ENCODE measurements at places on chromosomes 3 and 15.

DNA sequence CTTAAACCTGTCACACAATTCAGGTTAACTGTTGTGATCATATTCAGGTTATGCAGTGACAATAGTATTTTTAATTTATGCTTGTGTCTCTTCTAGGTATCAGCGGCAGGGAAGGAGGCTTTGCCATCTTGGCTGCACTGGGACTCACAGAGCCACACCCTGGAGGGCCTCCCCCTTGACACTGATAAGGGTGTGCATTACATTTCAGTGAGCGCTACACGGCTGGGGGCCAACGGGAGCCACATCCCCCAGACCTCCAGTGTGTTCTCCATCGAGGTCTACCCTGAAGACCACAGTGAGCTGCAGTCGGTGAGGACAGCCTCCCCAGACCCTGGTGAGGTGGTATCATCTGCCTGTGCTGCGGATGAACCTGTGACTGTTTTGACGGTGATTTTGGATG, 23.6 kb upstream of the BSN start:
- no peak for DNase-seq

DNA sequence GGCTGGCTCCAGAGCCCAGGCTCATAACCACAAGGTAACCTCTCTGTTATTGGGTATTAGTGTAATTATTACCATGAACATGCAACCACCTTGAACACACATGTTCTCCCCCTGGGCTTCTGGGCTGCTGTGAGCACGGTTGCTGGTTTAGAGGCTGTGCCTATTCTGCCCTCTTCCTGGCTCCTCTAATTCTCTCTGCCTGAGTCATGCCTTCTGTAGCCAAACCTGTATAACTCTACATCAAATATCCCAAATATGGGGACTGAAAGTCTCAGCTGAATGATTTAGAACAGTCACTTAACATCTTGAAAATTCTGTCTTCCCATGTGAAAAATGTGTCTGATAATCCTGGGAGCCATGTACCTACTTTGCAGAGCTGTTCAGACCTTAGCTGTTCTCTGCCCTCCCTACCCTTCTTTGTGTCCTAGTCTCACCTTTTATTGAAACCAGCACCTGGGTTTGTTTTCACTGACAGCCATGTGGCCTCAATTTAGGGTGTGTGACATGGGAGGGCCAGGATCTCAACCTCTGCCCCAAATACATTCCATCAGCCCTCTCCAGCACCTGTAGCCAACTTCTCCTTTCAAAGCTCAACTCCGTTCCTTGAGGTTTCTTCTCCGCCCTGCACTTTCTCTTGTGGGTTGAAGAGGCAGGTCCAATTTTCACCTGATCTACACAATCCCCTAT, 60.7 kb downstream of the PDZRN3 start:
- no peak for DNase-seq

DNA sequence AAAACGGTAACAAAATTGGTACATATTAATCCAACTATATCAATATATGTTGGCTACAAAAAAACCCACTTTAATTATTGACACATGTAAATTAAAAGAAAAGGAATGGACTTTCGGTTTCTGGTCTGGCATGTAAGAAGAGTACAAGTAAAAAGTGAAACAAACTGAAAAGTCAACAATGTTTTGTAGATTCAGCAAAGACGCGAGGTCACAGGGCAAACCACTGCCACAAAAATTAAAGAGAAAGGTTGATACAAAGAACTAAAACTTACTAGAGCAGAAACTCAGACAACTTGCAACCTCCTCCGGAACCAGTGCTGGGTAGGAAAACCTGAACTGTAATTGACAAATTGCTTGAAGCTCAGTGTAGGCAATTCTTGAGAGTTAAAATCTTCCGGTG, 110.6 kb upstream of the ARPP21 start:
- no peak for DNase-seq

GRCh38 chr15:79194386-79194785, 88.1 kb upstream of the ANKRD34C start:
- no peak for DNase-seq

- DNase-seq: no peak
Observed at GRCh38 chr15:70169147-70169546, 71.4 kb upstream of the TLE3 start.

GRCh38 chr3:30353711-30354467, 252.5 kb upstream of the TGFBR2 start:
- DNase-seq: peak; percentile 56

- DNase-seq: no peak
Observed at GRCh38 chr15:97817276-97817890, 143.1 kb upstream of the ARRDC4 start.

GRCh38 chr15:65404186-65404872, 18.4 kb downstream of the IGDCC4 start:
- no peak for DNase-seq

GRCh38 chr3:52983336-52983807, 62.5 kb downstream of the SFMBT1 start:
- DNase-seq: peak; percentile 81

GRCh38 chr3:16838561-16838960, 46.2 kb upstream of the PLCL2 start:
- DNase-seq: no peak

DNA sequence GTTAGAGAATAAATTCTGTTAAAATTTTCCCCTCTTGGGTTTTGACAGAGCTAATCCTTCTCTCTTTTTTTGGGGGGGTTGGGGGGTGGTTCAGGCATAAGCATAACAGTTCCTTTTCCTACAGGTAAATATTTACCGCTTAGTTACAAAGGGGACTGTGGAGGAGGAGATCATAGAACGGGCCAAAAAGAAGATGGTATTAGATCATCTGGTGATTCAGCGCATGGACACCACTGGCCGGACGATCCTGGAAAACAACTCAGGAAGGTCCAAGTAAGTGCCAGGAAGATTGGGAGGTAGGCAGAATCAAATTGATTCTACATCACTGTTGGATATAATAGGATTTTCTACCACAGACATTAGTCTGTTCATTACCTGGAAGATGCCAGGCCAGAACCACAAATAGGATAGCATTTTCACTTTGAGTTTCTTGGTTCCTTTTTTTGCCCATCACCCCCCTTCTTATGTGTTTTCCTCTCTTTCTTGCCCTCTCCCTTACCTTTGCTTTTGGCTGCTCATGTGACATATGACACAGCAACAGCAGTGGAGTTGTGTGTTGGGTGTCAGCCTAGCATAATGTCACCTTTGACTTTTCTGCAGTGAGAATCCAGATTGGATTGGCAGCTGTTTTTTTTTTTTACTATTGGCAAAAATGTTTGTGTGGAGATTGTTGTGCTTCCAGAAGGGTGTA, 79.0 kb downstream of the CHD2 start:
- DNase-seq: peak; percentile 18

GRCh38 chr15:68364028-68364659, 67.8 kb downstream of the ITGA11 start:
- DNase-seq: no peak

DNA sequence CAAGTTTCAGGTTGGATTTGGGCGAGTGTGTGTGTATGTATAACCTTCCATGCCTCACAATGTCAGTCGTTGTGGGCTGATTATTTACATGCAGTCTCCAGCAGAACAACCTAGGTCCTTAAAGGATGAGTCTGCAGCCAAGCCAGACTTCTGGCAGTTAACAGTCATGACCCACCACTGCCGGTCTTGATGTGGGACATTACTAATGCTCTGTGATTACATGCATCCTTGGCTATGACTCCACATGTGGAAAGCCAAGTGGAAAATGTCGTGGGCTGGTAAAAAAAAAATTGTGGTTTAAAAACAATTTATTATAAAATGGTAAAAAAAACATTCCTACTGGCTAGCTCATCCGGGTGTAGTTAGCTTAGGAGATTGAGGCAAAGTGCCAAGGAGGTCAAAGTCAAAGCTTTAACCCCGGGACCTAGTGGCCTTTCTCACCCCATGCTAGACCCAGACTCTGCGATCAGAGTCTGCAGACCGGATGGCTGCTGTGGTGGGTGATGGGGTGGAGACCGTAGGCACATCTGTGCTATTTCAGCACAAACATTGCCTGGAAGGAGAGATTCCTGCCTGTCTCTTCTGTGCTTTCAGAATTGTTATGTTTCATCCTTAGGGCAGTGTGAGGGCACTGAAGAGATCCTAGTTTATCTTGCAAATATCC, 6.8 kb downstream of the RARRES1 start:
- no peak for DNase-seq

DNA sequence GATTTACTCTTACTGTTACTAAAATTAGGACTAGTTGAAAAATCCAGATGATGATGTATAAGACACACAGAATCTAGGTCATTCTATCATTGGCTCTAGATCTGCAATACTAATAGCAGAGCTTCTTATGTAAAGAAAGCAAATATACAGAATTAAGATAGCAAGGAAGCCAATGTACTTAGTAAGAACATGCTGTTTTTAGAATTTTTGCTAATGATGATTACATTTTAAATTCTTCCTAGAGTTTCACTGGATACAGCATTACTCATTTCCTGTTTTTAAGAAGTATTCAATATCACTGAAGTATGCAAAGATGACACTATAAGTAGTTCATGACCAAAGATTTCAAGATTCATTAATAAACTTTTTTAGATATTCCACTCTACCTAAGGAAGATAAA, 60.7 kb downstream of the CFAP20DC start:
- no peak for DNase-seq

DNA sequence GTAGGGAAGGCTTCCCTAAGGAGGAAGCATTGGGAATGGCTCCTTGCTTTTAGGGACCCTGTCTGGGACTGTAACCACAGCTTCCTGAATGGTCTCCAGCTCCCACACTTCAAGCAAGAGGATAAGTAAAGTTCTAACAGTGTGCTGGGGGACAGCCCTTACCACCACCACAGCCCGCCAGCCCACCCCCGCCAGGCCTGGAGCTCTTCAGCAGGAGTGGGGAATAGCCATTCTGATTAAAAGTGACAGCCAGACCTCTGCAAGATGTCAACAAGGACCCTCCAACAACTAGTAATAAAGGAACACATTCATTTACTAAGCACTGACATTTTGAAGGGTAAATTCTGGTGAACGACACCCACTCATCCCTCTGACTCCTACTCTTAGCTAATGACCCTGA, 49.4 kb downstream of the CPN2 start:
- no peak for DNase-seq

GRCh38 chr3:174168538-174169254, 690.4 kb upstream of the NAALADL2 start:
- no peak for DNase-seq

DNA sequence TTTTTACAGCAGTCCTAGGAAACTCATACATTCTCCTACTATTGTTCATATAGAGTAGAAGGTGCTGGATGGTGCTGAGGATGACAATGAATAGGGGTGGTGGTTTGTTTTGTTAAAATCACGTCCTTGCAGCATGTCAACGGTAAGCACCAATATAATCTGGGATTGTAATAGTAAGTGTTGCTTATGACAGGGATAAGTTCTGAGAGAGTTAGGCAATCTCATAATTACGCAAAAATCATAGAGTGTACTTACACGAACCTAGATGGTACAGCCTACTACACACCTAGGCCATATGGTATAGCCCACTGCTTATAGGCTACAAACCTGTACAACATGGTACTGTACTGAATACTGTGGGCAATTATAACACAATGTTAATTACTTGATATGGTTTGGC, 64.3 kb upstream of the TSPAN3 start:
- DNase-seq: no peak

DNA sequence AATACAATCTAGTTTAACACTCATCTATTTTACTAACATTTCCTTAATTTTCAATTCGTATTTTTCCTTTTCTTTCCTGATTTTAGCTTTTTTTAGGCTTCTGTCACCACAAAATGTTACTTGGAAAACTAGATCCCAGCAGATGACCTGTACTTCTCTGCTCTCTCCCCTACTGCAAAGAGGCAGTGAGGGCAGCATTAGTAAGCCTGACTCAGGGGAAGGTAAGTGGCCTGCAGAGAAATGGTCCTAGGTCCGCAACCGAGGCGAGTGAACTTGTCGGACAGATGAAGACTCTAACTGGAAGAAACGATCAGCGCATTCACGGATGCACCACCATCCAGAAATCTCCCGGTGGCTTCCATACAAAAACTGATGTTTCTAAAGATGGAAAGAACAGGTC, 20.4 kb downstream of the TMEM43 start:
- DNase-seq: no peak

Data from B cell (primary cell).